ENCODE measurements at places on chromosomes 7 and 10. TPM values are rescaled to one million over a fixed set of nuclear protein-coding genes. Genes with fewer than 3 reads are reported as not detected.

The PAX2 gene
- not detected for polyA plus RNA-seq

The PSMG3 gene
- 34.3 TPM for polyA plus RNA-seq

The CALML5 gene
- not detected for polyA plus RNA-seq

The SLC13A1 gene
- polyA plus RNA-seq = not detected

The CTAGE8 gene
- 0.07 TPM for polyA plus RNA-seq

The ZNF804B gene
- not detected for polyA plus RNA-seq

The GPR158 gene
- not detected for polyA plus RNA-seq

The EN2 gene
- polyA plus RNA-seq = not detected

The RBP3 gene
- not detected for polyA plus RNA-seq

The PRR15 gene
- 0.27 TPM for polyA plus RNA-seq

The GPR146 gene
- polyA plus RNA-seq = 26.4 TPM

GRCh38 chr10:91307489-91307888 lies 87.0 kb downstream of the PCGF5 start:
- no peak for DNase-seq

- DNase-seq = no peak
These were observed 7.1 kb upstream of the CPA5 start for GRCh38 chr7:130337410-130337971.

DNA sequence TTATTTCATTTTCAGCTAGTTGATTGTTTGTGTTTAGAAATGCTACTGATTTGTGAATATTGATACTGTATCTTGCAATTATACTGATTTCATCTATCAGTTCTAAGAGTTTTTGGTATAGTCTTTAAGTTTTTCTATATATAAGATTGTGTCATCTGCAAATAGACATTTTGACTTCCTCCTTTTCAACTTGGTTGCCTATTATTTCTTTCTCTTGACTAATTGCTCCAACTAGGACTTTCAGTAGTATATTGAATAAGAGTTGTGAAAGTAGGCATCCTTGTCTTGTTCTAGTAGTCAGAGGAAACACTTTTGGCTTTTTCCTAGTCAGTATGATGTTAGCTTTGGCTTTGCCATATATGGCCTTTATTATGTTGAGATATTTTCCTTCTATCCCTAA lies 20.4 kb downstream of the PHTF2 start:
- DNase-seq = no peak

GRCh38 chr10:8840356-8840755 lies 785.9 kb downstream of the GATA3 start:
- DNase-seq = no peak

DNA sequence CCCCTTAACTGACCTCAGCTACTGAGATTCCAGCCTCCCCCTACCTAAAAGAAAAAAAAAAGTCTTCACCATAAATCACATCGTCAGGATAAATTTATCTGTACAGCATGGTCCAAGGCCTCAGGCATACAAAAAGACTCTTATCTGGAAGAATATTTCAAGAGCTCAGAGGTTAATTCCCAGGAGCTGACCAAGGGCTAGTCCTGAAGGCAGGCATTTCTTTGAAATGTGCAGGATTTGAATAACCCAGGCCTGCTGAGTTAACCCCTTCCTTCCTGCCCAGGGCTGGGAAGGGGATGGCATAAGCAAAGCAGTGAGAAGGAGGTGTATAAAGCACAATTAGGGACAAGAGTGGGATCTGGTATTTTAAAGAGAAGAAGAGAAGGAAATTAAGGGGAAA lies 111.2 kb downstream of the RNLS start:
- DNase-seq = no peak

- no peak for DNase-seq
These were observed 137.8 kb upstream of the JCAD start for GRCh38 chr10:30197186-30197585.

DNA sequence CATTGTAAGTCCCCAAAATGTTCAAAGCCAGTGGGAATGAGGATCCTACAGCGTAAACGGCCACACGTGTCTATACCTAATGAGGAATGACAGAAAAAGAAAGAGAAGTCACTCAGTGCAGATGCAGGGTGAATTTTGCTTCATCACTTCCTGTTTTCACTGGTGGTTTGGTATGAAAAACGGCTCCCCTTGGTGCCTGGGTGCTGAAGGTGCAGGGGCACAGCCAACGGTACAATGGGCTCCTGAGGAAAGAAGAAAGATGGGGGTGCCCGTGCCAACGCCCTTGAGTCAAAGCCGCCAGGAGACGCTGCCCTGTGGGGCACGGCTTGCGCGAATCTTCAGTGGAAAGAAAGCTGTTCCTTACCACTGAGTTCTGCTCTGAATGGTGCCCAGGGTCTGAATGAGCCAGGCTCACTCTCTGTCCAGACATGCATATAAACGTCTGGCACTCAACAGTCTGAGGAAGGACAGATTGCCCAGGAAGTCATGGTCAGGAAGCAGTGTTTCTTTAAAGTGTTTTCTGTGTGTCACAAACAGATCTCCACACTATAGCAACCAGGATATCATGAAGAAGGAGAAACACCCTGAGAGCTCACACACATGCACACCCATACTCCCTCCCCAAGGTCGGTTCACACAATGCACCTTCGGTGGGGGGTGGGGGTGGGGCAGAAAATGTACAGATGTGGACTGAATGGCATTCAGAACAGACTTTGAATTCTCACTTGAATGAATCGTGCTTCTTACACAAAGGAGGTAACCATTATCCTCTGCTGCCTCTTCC lies 105.8 kb downstream of the ELMO1 start:
- peak; percentile 48 for DNase-seq

GRCh38 chr10:69894156-69894555 lies 92.5 kb downstream of the COL13A1 start:
- no peak for DNase-seq

- DNase-seq = no peak
These were observed 67.6 kb downstream of the PAX2 start for GRCh38 chr10:100812978-100813377.

- no peak for DNase-seq
These were observed 55.6 kb upstream of the BET1 start for GRCh38 chr7:94059746-94060145.

GRCh38 chr7:815284-816216 lies 16.7 kb upstream of the SUN1 start:
- DNase-seq = peak; percentile 40

GRCh38 chr7:132578826-132579225 lies 2.6 kb upstream of the PLXNA4 start:
- no peak for DNase-seq

DNA sequence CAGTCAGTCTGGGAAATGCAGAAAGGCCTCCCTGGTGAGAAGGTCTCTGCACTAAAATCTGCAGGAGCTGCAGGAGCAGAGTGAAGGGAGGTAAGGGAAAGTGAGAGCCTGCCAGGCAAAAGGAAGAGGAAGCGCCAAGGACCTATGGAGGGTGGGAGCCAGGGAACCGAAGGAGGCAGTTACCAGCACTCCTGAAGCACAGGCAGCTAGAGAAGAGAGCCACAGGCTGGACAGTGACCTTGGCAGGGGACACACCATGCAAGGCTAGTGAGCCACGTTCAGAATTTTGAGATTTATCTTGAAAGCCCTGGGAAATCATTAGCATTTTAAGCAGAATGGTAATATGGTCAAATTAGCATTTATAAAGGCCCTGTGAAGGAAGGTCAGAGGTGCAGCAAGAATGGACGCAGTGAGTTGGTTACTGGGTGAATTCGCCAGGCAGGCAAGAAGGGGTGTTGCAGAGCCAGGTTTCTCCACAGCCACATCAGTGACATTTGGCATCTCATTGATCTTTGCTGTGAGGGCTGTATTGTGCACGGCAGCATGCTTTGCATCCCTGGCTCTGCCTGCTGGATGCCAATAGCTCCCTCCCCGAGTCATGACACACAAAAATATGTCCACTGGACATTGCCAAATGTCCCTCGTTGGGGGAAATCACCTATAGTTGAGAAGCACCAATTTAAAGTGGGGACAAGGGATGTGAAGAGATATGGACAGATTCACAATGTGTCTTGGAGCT lies 54.7 kb upstream of the LANCL2 start:
- DNase-seq = no peak

DNA sequence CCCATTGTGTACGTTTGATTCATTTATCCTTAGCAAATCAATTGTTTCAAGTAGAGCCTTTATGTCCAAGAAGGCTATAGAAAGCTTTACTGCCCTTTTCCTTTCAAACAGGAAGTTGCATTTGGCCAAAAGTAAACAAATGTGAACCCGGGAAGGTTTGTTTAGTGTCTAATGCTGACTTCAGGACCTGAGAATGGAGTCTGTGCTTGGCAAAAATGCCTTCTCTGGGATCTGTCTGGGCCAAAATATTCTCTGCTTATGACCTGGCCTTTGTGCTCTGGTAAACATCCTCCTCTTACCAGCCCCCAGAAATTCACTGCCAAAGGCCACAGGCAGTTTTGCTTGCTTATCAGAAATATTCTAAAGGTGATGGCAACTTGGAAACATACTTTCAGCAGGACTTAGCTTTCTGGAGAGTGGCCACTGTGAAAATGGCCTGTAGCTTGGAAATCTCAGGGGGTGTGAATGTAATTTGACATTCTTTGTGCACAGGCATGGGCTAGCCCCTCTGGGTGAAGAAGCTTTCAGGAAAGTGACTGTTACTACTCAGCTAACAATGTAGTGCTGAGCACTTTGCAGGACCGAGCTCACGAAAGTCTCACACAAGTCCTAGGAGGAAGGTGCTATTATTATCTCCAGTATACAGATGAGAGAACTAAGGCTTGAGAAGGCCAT lies 199.5 kb downstream of the PTEN start:
- DNase-seq = no peak

- no peak for DNase-seq
These were observed 1.2 kb downstream of the BAG3 start for GRCh38 chr10:119652361-119652730.

GRCh38 chr10:61643316-61643751 lies 19.4 kb upstream of the CABCOCO1 start:
- no peak for DNase-seq

DNA sequence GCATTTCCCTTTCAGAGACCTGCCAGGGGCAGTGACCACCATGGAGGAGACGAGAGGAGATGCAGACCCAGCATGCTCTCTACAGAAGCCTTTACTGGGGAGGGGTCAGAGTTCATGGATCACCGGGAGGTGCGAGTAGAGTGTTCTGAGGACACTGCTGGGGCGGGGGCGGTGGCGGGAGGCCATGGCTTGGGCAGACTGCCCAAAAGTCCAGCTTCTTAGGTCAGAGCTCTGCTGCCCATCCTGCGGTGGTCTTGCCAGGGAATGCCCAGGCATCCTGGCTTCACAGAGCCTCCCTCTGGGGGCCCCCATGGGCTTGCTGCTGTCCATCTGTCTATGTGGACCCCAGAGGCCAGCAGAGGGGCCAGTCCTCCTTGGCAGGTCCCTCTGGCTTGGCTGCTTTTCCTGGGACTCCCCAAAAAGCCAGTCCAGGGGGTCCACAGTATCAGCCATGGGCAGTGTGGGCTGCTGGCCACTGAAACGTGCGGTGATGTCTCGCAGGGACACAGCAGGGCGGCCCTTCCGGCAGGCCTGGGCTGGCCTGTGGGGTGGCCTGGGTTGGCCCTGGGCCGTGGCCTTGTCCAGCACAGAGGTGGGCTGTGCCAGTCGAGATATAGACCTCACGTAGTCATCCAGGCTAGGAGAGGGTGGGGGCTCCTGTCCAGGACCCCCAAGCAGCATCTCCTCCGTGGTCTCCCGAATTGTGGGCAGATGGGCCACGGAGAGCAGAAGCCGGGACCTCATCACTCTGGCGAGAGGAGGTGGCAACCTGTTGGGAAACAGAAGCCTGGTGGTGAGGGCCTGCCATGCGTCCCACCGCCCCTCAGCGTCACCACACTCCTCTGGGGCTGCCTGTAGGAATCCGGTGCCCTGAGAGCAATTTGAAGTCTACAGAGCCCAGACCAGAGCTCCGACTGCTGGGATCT lies 1.1 kb downstream of the DEPP1 start:
- no peak for DNase-seq

- no peak for DNase-seq
These were observed 24.8 kb downstream of the OR9A2 start for GRCh38 chr7:143002106-143002505.

DNA sequence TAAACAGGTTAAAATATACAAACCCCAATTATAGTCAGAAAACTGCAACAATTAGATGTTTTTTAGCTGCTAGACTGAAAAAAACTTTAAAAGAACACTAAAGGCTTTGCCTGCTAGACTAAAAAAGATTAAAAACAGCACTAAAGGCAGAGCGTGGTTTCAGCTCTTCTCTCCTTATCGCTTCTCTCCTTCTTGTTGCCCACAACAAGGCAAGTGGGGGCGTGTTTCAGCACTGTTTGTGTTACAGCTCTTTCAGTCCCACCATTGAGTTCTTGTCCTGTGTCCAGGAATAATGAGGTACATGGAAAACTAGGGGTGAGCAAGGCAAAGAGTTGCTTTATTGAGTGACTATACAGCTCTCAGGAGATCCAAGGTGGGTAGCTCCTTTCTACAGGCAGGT lies 112.3 kb downstream of the HPSE2 start:
- no peak for DNase-seq

DNA sequence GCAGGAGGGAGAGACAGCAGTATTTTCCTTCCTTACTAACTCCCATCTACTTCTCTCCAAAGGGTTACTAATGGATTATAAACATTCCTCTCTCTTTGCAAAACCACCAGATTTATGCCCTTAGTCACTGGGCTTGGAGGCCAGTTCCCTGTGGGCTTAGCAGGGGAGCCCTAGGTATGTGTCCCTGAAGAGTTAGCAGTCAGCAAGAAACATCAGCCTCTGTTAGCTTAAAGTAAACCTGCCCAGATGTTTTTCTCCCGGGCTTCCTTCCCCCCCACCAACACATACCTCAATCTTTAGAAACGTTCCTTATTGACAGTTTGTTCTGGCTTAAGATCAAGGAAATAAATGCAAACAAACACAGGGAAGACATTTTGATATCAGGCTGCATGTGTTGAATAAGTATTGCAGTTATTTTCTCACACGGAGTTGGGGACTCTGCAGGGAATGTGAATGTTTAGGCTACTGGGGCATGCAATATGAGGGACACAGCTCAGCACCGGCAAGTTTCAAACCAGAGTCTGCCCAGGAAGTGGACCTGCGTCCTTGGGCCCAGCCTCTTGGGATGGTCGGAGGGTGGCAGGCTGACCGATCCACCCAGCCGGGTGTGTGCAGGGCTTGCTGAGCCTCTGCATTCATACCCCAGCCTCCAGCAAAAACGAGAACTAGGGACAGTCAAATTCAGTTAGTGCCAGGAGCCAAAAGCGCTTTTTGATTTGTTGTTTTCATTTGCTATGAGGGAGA lies 252.0 kb upstream of the GRB10 start:
- no peak for DNase-seq

GRCh38 chr10:93150289-93150688 lies 76.6 kb downstream of the CYP26A1 start:
- no peak for DNase-seq

DNA sequence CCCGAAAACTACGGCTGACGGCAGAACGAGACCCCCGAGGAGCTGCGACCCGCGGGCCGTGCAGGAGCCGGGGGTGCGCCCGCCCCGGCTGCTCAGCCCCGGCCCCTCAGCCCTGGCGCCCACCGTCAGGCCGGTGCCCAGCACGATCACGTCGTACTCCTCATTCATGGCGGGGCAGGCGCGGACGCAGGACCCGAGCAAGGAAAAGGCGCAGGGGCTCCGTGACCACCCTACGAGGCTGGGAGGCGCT lies 218 bp downstream of the GDI2 start:
- no peak for DNase-seq

- DNase-seq = no peak
These were observed 149.3 kb upstream of the SHH start for GRCh38 chr7:155961241-155962190.

GRCh38 chr10:49379596-49380410 lies 16.1 kb downstream of the DRGX start:
- no peak for DNase-seq

All from heart left ventricle (tissue), 16 donors.